ENCODE measurements at places on chromosomes 6 and 20.

- no peak for DNase-seq
Observed at GRCh38 chr20:710780-711450, 35.3 kb upstream of the SCRT2 start.

- DNase-seq = no peak
Observed at GRCh38 chr20:14127514-14128223, 132.4 kb downstream of the MACROD2 start.

- DNase-seq = no peak
Observed at GRCh38 chr6:90382760-90383159, 86.1 kb upstream of the BACH2 start.

DNA sequence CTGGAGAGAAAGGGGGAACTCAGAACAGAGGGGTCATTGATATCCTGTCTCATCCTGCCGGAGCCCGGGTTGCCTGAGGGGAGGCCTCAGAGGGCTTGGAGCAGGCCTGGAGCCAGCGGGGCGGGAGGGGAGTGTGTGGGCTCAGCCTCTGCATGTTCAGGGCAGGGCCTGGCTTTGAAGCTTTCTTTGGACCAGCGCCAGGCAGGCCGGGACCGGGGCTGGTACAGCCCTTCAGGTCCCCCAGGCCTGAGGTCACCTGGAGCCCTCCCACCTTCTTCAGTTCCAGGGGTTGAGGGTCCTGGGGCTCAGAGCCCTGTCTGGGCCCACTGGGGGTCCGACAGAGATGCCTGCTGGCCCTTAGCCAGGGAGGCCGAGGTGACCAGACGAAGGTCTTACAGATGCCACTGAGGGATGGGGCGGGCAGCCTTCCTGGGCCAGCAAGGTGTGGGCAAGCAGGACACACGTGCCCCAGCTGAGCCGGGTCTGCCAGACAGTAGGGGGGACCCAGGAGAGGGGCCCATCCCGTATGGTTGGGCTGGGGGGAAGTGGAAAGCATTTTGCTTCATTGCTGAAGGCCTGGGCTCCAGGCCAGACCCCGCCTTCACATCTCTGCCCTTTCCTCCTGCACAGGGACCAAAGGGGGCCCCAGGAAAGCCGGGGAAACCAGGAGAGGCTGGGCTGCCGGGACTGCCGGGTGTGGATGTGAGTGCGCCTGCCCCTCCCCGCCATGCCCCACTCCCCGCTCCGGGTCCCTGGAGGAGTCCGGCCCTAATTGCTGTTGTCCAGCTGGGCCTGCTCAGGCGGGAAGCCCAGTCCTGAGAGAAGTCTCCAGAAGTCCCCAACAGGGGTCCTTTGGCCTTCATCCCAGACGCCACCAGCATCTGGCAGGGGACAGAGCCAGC is 2.0 kb downstream of the COL9A3 start:
- peak; percentile 56 for DNase-seq

DNA sequence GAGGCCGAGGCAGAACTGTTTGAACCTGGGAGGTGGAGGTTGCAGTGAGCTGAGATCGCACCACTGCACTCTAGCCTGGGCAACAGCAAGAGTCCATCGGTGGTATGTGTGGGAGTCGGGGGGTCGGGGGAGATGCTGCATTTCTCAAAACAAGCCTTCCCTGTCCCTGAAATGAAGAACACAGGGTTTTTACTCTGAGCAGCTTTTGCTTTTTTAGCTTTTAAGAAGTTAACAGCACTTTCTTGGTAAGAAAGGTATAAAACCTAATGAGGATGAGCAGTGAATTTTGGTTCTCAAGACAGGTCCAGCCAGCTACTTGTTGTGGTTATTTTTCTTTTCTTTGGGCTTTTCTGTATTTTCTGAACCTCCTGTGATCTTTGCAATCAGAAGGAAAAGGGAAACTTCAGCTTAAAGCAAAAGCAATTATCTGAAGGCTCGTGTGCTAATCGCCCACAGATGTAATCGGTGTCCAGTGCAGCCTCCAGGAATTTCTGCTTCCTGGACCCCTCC is 3.7 kb downstream of the RPL10A start:
- DNase-seq = no peak

DNA sequence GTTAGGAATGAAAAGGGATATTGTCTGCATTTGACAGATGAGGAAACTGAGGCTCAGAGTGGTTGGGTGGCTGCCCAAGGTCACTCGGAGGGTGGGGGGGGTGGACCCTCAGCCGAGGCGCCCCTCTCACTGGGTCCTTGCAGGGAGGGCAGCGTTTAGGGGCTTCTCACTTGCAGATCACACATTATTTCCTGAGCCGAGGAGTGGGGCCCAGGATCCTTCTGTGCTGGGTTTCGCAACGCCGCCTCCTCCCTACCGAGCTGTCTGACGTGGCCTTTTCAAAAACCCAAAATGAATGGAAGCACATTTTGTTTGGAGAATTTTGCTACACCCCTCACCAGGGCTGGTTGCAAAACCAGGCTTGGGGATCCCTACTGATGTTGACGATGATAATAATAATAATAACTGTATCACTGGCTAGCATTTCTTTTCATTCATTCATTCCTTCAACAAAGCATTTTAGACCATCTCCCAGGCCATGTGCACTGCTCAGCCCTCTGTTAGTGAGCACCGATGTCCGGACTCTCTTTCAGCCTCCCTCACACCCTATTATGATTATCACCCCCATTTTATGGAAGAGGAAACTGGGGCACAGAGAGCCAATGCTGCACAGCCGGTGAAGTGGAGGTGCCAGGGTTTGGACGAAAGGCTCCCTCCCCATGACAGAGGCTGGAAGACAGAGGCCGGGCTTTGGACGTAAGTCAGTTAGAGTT is 5.2 kb downstream of the DLGAP4 start:
- DNase-seq = no peak

DNA sequence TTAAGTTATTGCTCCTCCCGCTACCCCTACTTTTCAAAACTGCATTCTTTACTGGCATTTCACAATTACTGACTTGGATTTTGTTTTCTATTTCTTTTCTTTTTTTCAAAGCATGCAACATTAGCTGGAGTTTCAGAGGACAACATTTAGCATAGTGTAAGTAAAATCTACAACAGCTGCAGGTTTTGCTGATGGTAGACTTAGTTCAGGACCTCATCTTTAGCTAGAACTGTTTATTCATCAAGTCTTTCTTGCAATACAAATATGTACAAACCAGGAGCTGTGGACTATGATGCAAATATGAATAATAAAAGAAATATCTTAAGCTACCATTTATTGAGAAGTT is 728 bp upstream of the CEP162 start:
- DNase-seq = no peak

DNA sequence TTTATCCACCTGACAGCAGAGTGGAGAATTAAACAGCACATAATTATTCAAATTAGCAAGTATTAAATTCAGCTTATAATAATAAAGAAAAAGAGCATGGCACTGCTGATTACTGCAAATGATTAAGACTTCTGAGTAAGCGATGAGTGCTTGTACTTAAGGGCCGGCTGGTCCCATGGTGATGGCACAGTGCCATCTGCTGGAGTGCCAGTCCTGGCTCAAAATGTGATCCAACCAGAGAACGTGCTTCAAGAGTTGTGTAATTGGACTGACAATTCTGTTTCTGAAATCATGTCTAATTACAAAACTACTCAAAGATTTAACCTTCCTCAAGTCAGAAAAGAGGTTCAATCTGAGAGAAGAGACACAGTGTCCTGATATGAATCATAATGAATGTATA is 181.6 kb upstream of the RGS17 start:
- no peak for DNase-seq

- DNase-seq = no peak
Observed at GRCh38 chr20:64001607-64002011, 20.7 kb downstream of the PRPF6 start.

- DNase-seq = peak; percentile 33
Observed at GRCh38 chr6:5706124-5707033, 300.3 kb downstream of the NRN1 start.

GRCh38 chr6:6196762-6197161 is 123.7 kb downstream of the F13A1 start:
- DNase-seq = no peak

GRCh38 chr6:87066449-87067333 is 28.2 kb downstream of the CGA start:
- DNase-seq = peak; percentile 52

Measured in skin of body (tissue), 3 donors.